ENCODE measurements at places on chromosomes 6 and 20.

- DNase-seq: no peak
These were observed 58.6 kb upstream of the PTCHD4 start for GRCh38 chr6:48169635-48170034.

DNA sequence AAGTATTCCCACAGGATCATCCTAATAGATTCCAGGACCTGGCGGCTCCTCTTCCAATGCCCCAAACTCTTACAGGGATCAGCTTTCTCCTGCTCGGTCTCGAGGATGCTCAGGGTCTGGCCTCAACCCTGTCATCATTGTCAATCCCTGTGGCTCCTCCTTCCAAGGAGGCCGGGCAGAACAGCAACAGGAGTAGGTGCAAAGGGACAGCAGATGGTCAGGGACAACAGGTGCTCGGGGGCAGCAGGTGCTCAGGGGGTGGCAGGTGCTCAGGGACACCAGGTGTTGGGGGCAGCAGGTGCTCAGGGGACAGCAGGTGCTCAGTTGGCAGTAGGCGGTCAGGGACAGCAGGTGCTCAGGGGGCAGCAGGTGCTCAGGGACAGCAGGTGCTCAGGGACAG lies 84.8 kb downstream of the TTLL2 start:
- DNase-seq: no peak

DNA sequence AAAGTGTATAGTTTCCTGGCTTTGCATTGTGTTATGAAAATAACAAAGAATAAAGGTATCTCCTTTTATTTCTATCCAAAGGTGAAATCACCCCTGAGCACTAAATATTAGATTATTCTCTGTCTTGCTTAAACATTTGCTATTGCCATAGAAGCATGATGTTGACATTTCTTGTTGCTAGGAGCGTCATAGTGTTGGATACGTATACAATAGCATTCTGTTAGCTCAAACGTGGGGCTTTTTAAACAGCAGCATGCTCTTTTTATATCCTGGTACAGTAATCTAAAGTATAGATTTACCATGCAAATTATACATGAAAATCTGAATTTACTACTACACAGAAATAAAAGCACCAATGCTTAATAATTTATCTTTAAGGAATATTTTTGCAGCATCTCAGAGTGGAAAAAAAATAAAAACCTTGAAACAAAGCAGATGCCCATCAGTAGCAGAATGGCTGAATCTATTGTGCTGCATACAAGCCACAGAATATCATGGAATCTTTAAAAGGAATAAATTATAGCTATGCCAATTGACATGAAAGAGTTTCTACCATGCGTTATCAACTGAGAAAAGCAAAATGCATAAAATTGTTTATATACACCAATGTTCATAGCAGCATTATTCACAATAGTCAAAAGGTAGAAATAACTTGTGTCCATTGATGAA lies 9.6 kb upstream of the HSF2 start:
- DNase-seq: no peak

- no peak for DNase-seq
These were observed 40.9 kb downstream of the DSTN start for GRCh38 chr20:17610566-17611289.

DNA sequence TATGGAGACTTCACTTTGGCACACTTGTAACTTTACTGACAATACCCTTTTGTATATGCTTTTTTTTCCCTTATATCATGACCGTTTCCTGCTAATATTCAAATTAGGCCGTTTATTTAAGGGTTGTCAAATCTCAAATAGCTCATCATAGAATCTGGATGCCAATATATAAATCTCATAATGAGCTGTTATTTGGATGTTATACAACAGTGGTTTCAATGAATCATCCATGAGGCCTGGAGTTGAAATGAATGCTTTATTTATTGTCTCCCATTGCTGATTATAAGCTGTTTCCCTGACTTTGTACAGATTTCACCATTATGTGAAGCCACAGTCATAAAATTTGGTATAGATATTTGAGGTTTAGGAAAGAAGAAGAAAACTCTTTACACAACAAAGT lies 256.1 kb downstream of the PLCB1 start:
- no peak for DNase-seq

DNA sequence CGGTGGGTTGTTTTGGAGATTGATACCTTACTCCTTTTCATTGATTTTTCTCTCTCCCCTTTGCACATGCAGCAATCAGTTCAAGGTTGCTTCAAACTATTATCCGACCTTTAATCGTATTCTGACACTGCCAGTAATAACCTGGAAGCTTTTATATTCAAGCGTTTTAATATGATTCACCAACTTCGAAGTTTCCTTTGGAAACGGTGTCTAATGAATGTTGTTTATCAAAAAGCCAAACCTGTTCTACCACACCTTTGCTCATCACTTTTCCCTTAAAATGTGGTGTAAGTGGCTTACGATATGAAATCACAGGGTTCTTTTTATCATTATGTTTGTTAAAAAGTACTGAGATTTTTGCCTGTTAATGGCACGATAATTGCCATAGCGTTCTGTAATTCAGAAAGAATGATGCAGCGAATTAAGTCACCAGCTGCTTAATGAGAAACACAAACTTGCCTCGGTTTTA lies 660 bp downstream of the STXBP5 start:
- DNase-seq: no peak

GRCh38 chr20:14882157-14882556 lies 544.7 kb upstream of the FLRT3 start:
- DNase-seq: no peak

- no peak for DNase-seq
These were observed 27.6 kb upstream of the CDKN1A start for GRCh38 chr6:36650848-36651478.
